ENCODE measurements at places on chromosomes 11 and 22.

DNA sequence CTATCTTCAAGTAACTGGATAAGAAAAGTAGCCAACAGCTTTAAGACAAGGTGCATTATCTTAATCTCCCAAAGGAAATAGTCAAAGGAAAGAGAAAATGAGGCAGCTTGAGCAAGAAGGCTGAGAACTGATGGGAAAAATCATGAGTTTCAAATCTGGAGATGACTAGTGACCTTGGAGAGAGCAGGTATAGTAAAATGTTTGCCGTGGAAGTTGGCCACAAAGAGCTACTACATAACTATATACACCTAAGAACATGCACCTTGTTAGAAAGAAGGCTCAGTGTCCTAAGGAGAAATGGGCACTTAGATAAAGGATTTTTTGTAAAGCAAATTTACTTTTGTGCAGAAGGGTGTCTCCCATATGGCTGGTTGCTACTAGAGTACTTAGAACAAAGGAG is 80.8 kb upstream of the FSHB start:
- DNase-seq = no peak

GRCh38 chr11:72569966-72570892 is 104.0 kb downstream of the PDE2A start:
- no peak for DNase-seq

DNA sequence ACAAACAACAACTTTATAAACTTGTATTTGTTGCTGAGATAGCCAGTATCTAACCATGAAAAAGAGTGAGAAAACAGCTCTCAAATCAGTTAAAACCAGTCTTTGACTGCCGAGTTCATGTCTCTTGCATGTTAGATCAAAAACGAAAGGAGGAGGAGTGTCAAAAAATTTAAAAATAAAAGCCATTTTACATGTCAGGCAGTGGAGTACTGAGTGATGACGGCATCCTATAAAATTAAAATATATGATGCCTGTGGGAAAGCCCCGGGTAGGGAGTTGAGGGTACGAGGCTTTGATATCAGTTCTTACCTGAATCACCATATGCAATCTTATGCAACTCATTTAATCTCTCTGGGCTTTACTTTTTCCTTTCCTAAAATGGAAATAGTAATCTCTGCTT is 117.3 kb downstream of the ETS1 start:
- no peak for DNase-seq

- no peak for DNase-seq
Measured at GRCh38 chr11:44313761-44314489, 4.0 kb upstream of the ALX4 start.

DNA sequence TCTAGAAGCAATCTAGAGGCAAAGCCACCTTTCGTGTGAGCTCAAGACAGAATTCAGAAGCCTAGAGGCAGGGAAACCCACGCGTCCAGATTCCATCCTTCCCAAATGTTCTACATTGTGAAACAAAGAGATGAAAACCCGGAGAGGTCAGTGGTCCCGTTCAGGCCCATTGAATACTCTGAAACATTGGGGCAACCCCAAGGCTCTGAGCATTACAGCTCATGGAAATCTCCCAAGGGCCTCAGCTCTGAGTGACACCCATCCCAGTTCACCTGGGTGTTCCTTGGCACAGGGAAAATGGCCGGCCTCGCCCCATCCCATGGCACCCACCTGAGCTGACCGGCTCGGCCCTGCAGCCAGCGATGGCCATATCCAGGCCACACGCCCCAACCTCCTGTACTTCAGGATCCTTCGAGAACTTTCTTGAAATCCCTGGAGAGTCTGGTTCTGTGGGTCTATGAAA is 128.6 kb upstream of the FGF3 start:
- DNase-seq = no peak

DNA sequence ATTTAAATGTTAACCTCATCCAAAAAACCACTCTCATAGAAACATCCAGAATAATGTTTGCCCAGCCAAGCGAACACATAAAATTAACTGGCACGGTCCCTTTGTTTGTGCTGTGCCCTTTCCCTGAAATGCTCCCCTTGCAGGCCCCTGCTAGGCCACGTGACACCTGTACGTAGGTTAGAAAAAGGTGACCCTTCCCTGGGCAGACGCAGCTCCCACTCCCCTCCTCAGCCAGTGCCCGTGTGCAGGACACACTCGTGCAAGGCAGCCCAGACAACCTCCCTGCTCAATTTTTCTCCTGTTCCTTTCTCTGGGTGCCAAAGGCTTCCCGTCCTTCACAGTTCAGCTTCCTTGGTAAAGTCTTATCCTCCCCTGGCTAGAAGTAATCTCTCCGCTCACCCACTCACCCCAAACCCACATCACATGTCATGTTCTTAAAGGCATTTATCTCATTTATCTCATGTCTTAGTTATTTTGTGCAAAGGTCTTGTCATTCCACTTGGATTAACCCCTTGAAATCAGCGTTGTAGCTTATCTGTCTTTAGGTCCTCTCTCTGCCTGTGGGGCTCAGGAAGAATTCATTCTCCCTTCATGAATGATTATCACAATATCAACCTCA is 20.7 kb downstream of the FAM83F start:
- DNase-seq = no peak

GRCh38 chr22:46099740-46100139 is 50.6 kb upstream of the PPARA start:
- no peak for DNase-seq

GRCh38 chr11:121570453-121570852 is 117.7 kb upstream of the SORL1-AS1 start:
- no peak for DNase-seq

GRCh38 chr11:117020869-117021564 is 77.2 kb downstream of the SIK3 start:
- no peak for DNase-seq

GRCh38 chr11:12893787-12894672 is 115.1 kb upstream of the RASSF10 start:
- peak; percentile 26 for DNase-seq

DNA sequence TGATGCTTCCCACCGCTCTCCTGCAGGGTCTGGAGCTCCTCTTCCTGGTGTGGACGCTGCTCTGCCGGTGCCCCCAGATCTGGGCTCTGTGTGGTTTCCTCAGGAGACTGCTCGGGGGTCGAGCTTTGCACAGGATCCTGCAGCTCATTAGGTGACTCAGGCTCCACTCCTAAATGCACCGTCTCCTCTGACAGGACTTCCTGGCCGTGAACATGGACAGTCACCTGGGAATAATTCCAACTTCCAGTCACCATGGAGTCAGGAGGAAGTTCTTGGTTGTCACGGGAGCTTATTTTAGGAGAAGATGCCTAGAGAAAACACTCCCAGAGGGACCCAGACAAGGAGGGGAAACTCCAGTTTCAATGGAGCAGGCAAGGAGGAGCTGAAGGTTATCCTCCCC is 11.9 kb downstream of the ZNF202 start:
- no peak for DNase-seq

DNA sequence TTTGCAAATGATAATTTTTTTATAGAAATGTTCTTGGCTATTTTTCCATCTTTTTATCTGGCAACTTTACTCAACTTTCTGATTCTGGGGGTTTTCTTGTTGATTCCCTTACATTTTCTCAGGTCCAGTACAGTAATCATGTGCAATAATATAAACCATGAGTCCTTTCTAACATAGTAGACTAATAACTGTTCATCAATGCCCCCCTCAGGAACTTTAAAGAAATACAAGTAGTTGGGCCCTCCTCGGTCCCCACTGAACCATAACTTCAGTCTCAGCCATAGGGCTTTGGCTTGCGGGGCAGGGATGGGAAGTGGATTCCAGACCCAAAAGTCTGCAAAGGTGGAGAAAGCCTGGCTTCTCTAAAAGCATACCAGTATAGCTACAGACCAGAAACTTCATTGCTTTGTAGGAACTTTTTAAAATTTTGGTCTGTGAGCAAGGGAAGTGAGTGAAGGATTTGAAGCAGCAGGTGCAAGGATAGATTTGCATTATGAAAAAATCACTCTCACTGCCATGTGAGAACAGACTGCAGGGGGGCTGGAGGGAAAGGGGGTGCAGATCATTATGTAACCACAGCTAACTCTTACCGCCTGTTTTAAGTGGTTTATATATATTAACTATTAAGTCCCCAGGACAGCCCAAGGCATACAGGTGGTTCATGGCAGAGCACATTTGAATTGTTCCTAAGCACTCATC is 10.4 kb upstream of the TUB start:
- DNase-seq = peak; percentile 5

DNA sequence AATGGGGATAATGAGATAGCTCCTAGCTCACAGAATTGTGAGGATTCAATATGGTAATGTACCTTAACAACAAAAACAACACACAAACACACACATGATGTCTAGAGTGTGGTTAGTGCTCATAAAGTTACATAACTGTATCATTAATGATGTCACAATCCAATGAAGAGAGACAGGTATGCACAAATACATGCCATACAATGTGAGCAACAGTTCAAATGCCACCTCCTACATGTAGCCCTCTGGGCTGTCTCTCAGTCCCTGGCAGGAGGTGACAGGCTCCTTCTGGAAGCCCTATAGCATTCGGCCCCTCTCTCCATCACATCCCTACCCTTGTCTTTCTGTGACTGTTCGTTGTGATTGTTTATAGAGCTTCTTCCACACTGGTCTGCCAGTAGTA is 8.3 kb upstream of the MICALL1 start:
- DNase-seq = no peak

- no peak for DNase-seq
Measured at GRCh38 chr11:132586801-132587200, 945.5 kb downstream of the OPCML start.

GRCh38 chr11:13038366-13038765 is 29.2 kb downstream of the RASSF10 start:
- DNase-seq = no peak

GRCh38 chr11:64878494-64879243 is at the start of gene EHD1:
TSS of gene EHD1 (minus strand) at chr11:64878621. CDS start at chr11:64878464, 157 bp downstream.
- peak; percentile 96 for DNase-seq

GRCh38 chr22:35037089-35037488 is 28.9 kb upstream of the ISX start:
- DNase-seq = peak; percentile 3

DNA sequence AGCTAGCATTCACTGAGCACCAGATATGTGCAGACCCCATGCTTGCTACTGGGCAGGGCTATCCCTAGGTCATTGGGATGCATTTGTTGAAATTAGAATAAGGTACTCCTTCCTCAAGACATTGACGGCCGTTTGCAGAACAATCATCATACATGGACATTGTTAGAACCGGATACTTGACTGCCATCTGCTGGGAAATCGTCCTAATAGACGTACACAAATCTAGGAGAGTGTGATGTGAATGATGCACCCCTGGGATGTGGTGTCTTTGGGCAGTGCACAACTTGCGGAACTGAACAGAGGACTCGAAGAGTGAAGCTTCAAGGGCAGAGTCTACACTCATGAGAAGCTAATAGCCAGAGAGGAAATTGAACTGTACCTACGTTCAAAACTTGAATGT is 35.9 kb downstream of the MYO18B start:
- peak; percentile 46 for DNase-seq

DNA sequence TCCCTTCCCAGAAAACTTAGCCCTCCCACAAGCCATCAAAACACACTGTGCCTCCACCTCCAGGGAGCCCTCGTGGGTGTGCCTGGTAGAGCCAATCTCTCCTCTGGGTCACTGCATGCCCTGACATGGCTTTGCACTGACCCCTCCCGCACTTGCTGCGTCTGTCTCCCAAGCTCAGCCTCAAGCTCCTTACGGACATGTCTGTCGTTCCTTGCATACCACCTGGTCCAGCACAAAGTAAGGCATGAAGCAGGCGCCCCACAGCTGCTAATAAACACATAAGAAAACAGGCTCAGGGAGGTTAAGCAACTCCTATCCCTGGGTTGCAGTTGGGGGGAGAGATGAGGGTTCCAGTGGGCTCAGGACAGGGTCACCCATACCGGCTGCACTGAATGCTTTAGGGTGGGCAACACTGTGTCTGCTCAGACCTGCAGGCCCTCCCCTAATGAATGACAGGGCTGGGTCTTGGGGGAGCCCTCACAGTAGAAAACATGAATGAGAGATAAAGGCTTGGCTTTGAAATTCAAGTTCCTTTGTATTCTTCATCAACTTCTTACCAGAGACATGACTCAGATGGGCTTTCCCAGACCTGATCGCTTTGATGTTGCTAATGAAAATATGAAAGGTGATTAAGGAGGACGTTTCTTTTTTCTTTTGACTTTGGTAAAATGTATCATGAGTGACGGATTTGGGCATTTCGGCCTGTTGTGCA is 38.0 kb downstream of the PHF21B start:
- no peak for DNase-seq

- peak; percentile 44 for DNase-seq
Measured at GRCh38 chr22:31230871-31231621, 18.9 kb downstream of the LIMK2 start.

DNA sequence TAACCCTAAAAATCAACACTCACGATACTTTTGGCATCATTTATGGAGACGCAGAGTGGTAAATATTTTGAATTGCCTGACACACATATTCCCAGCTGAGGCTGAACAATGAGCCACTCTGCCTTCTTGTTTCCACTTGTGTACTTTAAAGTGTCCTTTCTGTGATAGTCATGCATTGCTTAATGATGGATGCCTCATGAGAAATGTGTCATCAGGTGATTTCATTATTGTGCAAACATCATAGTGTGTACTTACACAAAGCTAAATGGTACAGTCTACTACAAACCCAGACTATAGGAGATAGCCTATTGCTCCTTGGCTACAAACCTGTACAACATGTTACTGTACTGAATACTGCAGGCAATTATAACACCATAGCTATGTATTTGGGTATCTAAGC is 44.2 kb downstream of the MRE11 start:
- DNase-seq = no peak

DNA sequence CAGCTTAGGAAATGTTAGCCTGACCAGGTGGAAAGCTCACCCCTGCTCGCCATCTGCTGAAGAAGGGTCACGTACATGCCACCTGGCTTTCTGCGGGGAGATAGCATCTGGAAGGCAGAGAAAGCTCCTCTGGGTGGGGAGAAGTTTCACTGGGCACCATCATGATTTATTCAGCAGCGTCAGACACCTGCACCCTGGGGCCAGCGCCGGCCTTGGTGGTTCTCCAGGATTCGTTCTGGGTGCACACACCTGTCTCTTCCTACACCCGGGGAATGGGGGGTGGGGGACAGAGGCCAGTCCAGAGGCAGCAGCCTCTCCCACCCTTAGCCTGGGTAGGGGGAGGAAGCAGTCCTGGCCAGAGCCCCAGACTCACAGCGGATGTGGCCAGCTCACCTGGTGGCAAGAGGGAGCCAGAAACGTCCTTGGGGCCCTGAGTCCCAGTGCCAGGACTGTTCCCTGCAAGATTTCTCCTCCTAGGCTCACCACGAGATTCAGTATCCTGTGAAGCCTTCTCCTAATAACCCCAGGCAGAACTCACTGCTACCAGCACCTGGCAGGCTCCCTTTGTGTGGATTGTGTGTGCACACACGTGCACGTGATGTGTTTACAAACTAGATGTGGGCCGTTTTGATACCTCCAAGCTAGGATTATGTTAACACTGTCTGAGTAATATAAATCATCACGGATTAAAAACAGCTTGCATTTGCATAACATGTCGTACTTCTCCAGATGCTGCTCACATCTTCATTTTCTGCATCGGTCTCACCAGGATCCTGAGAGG is 17.3 kb upstream of the RASD2 start:
- DNase-seq = no peak

DNA sequence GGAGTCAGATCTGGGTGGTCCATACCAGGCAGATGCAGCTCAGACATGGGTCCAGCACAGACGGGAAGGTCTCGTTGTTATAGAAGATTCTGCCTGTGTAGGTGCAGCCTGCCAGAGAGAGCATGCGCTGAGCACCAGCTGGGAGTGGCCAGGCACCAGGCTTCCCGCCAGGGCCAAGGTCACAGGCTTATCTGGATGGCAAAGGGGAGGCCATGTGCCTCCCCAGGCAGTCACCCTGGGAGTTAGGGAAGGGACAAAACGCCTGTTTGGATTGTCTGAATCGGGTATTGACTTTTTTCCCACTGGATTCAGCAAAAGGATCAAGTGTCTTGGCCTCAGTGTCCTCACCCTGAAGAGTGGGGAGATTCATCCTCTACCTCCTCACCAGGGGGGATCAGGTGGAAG is 26.5 kb downstream of the PGA5 start:
- DNase-seq = no peak

Measured in AML-193 (cell line).